ENCODE measurements at places on chromosomes 1 and 21.

GRCh38 chr21:28283641-28284490, 708.8 kb downstream of the LTN1 start:
- no peak for DNase-seq

DNA sequence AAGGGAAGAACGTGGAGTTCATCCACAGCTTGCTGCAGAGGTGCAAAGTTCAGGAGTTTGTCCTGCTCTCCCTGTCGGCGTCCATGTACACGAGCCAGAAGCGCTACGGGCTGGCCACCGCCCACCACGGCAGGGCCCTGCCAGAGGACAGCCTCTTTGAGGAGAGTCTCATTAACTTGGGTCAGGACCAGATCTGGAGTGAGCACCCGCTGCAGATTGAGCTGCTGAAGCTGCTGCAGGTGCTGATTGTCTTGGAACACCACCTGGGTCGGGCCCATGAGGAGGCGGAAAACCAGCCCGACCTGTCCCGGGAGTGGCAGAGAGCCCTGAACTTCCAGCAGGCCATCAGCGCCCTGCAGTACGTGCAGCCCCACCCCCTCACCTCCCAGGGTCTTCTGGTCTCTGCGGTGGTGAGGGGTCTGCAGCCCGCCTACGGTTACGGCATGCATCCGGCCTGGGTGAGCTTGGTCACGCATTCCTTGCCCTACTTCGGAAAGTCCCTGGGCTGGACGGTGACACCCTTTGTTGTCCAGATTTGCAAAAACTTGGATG, 73.8 kb upstream of the MORC3 start:
- no peak for DNase-seq

GRCh38 chr1:1839311-1839965, 51.4 kb downstream of the GNB1 start:
- DNase-seq = no peak

DNA sequence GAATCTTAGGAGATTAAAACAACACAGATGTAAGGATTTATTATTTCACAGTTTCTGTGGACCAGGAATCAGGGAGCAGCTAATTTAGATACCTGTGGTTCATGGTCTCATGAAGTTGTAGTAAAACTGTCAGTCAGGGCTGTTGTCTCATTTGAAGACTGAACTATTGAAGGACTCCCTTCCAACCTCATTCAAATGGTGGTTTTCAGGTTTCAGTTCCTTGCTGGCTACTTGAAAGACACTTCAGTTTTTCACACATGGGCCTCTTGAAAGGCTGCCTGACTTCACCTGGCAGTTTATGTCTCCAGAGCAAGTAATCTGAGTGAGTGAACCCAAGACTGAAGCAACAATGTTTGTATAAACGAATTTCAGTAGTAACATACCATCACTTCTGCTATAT, 915.9 kb downstream of the PLA2G4A start:
- DNase-seq = no peak

GRCh38 chr21:34560609-34561008, 48.6 kb upstream of the KCNE1 start:
- no peak for DNase-seq

- DNase-seq = no peak
These were observed 158.0 kb upstream of the PROX1 start for GRCh38 chr1:213829780-213830179.

GRCh38 chr1:111723091-111723806, 15.9 kb downstream of the INKA2 start:
- DNase-seq = no peak

DNA sequence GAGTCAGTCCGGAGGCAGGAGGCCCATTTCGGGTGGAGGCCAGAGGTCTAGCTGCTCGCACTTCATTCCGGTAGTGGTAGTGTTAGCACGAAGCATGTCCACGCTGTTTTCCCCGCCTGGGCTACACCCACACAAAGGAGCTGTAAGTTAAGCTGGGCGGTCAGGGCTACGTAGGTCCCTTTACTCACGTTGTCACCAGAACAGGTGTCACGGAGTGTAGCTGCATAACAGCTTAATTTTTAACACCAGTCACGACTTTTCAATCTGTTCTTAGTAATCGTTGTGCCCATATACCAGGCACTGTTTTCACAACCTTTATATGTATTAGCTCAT, 15.6 kb downstream of the HLX start:
- DNase-seq = no peak

GRCh38 chr21:41958886-41959563, 5.2 kb upstream of the C2CD2 start:
- no peak for DNase-seq

Data from stimulated activated CD8-positive, alpha-beta memory T cell treated with anti-CD3 and anti-CD28 coated beads, Interleukin-7, amount 100 ng/mL, for 24 hours (primary cell).